ENCODE measurements at places on chromosomes 7 and 10.

- peak; percentile 74 for DNase-seq
- H3K27ac ChIP-seq: peak within 1 kb of the TSS; percentile 71
- H3K4me1 ChIP-seq: peaks cover 7% of the 10 kb centered on the region
- no peaks in the 10 kb centered on the region for H3K36me3 ChIP-seq
- peak within 1 kb of the TSS; percentile 77 for H3K4me3 ChIP-seq
Measured at GRCh38 chr7:156640257-156640948, at the start of gene RNF32. Gene RNF32 (plus strand): TSS chr7:156640774. CDS start chr7:156643878, 3,104 bp downstream.

DNA sequence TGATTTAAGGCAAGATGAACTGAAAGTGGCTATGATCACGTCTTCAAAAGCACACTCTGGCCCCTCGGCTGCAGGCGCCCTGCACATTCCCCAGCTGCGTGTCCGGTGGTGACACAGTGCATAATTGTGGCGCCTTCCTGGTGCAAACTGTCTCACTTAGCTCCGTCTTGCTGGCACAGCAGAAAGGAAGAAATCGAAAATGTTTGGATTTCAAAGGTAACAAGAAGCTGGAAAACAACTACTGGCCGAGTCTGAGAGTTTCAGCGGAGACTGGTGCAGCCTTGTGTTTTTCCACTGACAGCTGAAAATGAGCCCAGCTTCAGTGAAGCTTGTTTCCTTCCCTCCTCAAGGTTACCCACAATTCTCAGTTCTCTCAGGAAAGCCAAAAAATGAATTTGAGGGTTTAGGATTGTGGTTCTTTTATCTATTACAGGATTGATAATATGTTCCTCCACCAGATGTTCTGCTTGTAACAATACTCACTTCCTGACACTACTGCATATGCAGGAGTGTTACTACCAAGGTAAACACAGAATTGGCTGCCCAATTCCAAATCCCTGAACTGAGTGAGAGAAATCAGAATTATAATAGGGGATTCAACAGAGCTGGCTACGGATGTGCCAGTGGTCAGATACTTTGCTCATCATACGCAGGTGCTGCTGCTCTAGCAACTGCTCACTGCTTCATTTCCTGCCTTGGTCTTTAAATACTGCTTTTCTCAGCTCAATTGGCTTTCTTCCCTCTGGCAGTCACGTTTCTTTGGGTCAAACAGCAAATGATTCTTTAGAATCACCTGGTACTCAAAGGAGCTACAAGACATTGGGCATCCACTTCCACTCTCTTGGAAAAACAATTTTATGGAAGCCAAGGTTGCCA, 63.7 kb downstream of the TRUB1 start:
- no peaks in the 10 kb centered on the region for H3K36me3 ChIP-seq
- DNase-seq: no peak
- no peak overlapping the region for H3K27ac ChIP-seq
- H3K27me3 ChIP-seq: peaks cover 13% of the 10 kb centered on the region
- no peak overlapping the region for H3K4me3 ChIP-seq

DNA sequence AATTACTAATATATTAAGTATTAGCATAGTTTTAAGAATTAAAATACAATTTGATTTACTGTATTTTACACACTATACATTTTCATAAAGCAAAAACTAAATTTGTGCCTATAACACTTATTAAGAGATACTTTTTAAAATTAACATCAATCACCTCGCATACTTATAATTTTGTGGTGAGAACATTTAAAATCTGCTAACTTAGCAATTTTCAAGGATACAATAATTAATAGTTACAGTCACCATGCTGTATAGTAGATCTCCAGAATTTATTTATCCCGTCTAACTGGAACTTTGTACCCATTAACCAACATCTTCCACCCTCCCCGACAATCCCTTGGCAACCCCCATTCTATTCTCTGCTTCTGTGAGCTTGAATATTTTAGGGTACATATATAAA, 47.5 kb downstream of the RELN start:
- no peak overlapping the region for H3K4me3 ChIP-seq
- DNase-seq: no peak
- peaks cover 22% of the 10 kb centered on the region for H3K27me3 ChIP-seq
- no peaks in the 10 kb centered on the region for H3K4me1 ChIP-seq
- no peak overlapping the region for H3K27ac ChIP-seq
- H3K36me3 ChIP-seq: no peaks in the 10 kb centered on the region

DNA sequence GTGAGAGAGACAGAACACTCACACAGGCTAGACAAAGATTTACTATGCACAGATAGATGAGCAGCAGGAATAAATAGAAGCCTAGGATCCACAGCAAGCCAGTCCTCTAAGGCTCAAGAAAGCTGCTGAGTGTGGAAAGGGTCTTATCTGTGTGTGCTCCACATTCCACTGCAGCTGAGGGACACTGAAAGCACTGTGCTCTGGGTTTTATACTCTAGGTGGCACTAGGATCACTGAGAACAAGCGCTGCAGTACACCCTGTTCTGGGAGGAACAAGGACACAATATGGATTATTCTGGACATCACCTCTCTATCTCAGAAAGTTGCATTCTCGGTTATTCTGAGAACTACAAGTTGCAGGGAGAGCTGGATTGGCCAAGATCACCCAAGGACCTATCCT, 4.9 kb upstream of the KLHL7 start:
- H3K4me3 ChIP-seq: no peak overlapping the region
- H3K27ac ChIP-seq: no peak overlapping the region
- peaks cover 7% of the 10 kb centered on the region for H3K36me3 ChIP-seq
- no peaks in the 10 kb centered on the region for H3K27me3 ChIP-seq
- H3K4me1 ChIP-seq: peaks cover 5% of the 10 kb centered on the region

- no peak for DNase-seq
- no peaks in the 10 kb centered on the region for H3K27me3 ChIP-seq
- no peak overlapping the region for H3K4me3 ChIP-seq
Measured at GRCh38 chr10:32793033-32793432, 165.0 kb downstream of the ITGB1 start.

GRCh38 chr10:43039624-43040481, 37.0 kb upstream of the RET start:
- DNase-seq: no peak
- H3K27ac ChIP-seq: no peak overlapping the region
- H3K36me3 ChIP-seq: no peaks in the 10 kb centered on the region
- H3K4me3 ChIP-seq: no peak overlapping the region
- peaks cover 18% of the 10 kb centered on the region for H3K27me3 ChIP-seq

- DNase-seq: no peak
- H3K4me1 ChIP-seq: peaks cover 4% of the 10 kb centered on the region
- H3K27ac ChIP-seq: no peak overlapping the region
Measured at GRCh38 chr7:142776206-142776844, 5.6 kb downstream of the PRSS2 start.

- H3K4me3 ChIP-seq: no peak overlapping the region
- H3K36me3 ChIP-seq: peaks cover 2% of the 10 kb centered on the region
- no peak overlapping the region for H3K27ac ChIP-seq
- no peak for DNase-seq
- no peaks in the 10 kb centered on the region for H3K4me1 ChIP-seq
Measured at GRCh38 chr10:30639946-30640786, 10.6 kb upstream of the LYZL2 start.

DNA sequence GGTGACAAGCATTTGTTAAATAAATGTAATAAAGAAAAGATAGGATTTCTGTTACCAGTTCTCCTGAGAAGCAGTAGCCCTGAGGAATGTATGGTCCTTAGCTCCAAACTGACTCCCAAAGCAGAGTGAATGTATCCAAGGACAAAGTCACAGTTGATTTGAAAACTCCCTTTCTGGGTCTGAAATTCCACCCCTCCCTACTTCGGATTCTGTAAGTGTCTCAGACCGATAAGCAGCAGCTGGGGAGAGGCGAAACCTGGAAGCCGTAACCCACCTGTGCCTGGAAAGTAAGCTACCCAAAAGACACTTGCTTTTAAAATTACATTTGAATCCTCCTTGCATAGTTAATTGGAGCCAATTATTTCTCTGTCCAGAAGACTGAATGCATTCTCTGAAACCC, 122.9 kb upstream of the FRMD4A start:
- peaks cover 2% of the 10 kb centered on the region for H3K36me3 ChIP-seq
- H3K27me3 ChIP-seq: peaks cover 20% of the 10 kb centered on the region
- no peak overlapping the region for H3K4me3 ChIP-seq
- H3K4me1 ChIP-seq: no peaks in the 10 kb centered on the region
- no peak overlapping the region for H3K27ac ChIP-seq

GRCh38 chr7:48427671-48428070, 256.4 kb downstream of the ABCA13 start:
- H3K27me3 ChIP-seq: no peaks in the 10 kb centered on the region
- H3K27ac ChIP-seq: no peak overlapping the region
- DNase-seq: no peak
- H3K36me3 ChIP-seq: no peaks in the 10 kb centered on the region

DNA sequence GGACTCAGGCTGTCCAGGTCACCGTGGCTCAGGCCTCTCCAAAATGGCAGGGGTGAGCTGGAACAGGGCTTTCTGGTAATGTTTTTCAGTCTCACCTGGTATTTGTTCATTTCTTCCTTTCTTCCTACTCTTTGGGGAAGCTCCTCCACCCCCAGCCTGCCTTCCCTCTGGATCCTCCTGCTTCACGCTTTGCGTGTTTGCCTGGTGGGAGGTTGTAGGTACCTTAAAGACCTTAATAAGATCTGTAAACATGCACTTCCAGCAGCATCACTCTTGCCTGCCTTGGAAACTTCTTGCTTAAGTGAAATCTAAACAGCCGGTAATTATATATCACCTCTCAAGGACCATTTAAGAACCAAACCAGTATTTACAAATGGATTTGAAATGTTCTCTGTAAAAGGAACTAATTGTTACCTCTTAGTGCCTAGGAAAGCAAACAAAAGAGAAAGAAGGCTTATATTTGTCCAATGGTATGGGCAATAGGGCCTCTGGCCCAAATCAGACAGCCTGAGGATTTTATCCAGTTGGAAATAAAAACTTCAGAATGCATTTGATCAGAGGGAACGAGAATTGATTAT, 339.9 kb downstream of the CCSER2 start:
- H3K27ac ChIP-seq: no peak overlapping the region
- DNase-seq: no peak
- H3K4me1 ChIP-seq: no peaks in the 10 kb centered on the region

DNA sequence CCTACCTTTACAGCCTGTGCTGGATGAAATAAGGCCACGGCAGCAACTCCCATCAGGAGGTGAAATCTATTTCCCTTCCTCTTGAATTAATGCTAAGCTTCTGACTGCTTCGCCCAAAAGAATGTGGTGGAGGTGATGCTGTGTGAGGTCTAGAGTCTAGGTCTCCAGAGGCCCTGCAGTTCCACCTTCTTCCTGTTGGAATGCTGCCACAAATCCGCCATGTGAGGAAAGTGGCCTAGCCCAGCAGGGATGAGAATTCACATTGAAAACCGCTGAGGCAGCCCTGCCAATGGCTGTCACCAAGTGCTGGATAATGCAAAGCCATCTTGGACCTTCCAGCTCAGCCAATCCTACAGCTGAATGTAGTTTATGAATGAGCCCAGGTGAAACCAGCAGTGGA, 28.0 kb downstream of the RHOBTB1 start:
- H3K36me3 ChIP-seq: no peaks in the 10 kb centered on the region
- no peak overlapping the region for H3K27ac ChIP-seq
- no peak for DNase-seq
- peaks cover 7% of the 10 kb centered on the region for H3K4me1 ChIP-seq
- H3K27me3 ChIP-seq: peaks cover 34% of the 10 kb centered on the region
- no peak overlapping the region for H3K4me3 ChIP-seq

DNA sequence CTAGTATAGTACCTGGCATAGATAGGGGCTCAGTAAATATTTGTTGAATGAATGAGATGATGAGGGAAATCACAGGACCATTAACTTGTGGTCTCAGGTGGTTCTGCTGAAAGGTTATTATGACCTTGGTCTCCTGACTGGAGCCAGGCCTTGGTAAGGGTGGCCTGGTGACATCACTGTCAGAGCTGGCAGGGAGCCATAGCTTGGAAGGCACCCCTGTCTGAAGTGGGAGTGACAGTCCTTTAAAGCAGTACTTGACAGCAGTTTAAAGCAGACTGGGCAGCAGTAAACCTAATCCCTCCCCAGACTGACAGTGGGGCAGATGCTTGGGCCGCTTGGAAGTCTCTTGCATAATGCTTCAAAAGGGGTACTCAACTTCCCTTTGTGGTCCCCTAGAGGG, 13.4 kb downstream of the DPCD start:
- no peak overlapping the region for H3K4me3 ChIP-seq
- H3K27ac ChIP-seq: no peak overlapping the region
- no peaks in the 10 kb centered on the region for H3K4me1 ChIP-seq
- no peak for DNase-seq
- H3K36me3 ChIP-seq: peaks cover 17% of the 10 kb centered on the region

DNA sequence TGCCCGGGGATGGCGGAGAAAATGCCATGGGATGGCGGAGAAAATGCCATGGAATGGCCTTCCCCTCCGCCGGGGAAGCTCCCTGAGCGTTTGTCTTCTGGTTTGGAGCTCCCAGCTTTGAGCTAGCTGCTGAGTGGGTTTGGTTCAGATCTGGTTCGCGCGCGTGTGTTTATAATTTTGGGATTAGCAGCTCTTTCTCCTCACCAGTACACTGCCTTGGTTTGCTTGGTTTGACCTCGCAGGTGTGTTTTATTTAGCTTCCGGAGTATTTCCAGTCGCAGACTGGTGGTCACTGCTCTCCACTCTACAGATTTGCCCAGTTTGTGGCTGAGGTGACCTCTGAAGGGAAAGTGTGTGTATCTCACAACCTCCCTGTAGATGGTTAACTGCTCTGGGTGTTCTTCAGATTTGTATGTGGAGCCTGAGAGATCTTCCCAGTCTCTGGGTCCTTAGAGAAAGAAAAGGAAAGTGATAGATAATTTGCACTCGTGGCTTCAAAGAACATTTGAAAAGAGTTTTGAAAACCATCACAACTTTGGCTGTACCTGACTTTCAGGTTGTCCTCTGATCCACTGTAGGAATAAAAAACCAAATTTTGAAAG, 597 bp downstream of the ZNF277 start:
- H3K27ac ChIP-seq: peak overlapping the region; percentile 89
- peaks cover 28% of the 10 kb centered on the region for H3K27me3 ChIP-seq
- peaks cover 42% of the 10 kb centered on the region for H3K4me1 ChIP-seq

DNA sequence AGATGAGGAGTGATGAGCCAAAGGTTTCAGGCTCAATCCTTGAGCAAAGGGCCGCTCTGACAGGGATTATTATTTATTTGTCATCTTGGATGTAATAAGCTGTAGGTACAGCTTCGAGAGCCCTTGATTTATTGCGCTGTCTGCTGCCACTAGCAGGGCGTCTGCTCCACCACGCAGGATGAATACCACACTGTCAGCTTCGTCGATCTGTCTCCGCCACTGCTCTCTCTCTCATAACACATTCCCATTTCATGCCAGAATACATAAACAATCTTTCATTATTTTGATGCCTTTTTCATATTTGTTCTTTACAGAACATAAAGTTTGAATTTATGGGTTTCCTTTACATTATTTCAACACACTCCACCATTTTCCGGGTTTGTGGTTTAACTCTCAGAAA, 276.6 kb downstream of the LRMDA start:
- DNase-seq: no peak
- peaks cover 1% of the 10 kb centered on the region for H3K36me3 ChIP-seq
- H3K4me3 ChIP-seq: no peak overlapping the region
- H3K27ac ChIP-seq: no peak overlapping the region
- H3K27me3 ChIP-seq: peaks cover 24% of the 10 kb centered on the region

- no peaks in the 10 kb centered on the region for H3K36me3 ChIP-seq
Measured at GRCh38 chr7:117769085-117769484, 104.2 kb downstream of the CTTNBP2 start.
